ENCODE measurements at places on chromosomes 7 and 10.

DNA sequence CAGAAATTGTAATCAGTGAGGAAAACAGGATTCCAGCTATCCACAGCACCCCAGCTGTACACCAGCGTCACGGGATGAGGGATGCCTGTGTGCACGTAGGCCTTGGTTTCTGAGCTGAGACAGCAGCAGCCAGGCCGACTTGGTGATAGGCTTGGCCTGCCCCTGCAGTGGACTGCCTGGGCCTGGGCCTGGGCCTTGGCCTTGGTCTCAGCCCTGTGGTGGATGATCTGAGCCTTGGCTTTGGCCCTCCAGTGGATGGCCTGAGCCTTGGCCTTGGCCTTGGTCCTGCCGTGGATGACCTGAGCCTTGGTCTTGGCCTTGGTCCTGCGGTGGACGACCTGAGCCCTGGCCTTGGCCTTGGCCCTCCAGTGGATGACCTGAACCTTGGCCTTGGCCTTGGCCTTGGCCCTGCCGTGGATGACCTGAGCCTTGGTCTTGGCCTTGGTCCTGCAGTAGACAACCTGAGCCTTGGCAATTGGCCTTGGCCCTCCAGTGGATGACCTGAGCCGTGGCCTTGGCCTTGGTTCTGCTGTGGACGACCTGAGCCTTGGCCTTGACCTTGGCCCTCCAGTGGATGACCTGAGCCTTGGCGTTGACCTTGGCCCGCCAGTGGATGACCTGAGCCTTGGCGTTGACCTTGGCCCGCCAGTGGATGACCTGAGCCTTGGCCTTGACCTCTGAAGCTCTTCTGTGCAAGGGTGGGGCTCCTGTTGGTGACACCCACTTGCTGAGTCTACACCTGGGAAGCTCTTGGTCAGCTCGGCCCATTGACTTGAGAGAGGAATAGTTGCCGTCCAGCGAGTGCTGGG lies 93.8 kb downstream of the CUX1 start:
- no peak for DNase-seq

DNA sequence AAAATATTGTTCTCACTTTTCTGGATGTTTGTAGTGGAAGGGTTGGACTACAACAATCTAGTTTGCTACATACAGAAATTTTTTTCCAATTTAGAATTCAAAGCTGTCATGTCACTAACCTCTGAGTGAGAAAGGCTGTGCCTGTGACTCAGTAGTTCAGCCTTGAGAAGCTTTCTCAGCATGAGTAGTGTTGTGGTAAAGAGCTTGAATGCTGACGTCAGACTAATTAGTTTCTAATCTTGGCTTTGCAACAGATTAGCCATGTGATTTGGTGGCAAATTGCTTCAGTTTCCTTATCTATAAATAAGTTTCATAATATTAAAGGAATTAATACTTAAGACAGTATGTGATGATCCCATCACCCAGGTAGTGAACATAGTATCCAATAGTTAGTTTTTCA lies 83.8 kb downstream of the ABCA13 start:
- DNase-seq: peak; percentile 66

DNA sequence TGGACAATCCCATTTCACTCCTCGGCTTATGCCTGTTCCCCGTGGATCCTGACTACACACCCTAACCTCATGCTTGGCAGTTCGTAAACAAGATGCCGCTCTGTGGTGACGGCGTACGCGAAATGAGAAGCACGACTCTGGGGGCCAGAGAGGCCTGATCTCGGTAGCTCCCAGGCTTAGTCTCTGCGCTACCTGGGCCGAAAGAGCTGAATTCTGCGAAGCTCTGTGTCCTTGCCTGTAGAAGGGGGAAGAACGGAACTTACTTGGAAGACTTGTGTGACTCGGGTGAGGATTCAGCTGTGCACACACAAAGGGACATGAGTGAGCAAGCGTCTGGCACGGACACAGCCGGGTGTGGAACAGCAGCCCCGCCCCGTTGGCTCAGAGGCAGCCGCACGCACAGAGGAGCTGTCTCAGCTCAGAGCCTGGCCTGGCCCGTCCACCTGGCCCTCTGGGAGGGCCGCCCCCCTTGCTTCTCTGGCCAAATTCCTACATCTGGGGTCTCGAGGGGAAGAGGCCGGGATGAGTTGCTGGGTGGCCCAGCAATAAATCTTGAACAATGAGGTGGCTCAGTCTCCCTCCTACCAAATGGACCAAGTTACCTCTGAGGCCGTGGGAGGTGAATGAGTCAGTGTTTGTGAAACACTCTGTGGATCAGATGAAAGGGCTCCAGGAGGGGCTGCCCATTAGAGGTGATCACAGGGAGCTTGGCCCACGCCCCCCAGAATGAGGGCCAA lies 83.8 kb downstream of the PDGFA start:
- DNase-seq: no peak

DNA sequence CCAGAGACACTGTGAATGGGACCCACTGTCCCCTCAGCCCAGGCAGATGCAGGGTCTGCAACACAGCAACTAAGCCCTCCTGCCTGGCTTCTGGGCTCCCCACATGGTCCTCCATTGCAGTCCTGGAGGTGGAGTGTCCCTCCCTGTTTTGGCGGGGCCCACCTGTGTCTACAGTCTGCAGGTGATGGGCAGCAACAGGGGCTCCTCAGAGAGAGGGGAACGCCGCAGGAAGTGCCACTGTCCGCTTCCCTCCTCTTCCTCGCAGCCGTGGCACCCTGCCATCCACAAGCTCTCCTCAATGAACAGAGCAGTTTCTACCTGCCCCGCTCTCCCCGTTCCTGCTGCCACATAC lies 9.3 kb downstream of the CAMK2G start:
- no peak for DNase-seq
